ENCODE measurements at places on chromosomes 2 and 18.

- no peak for DNase-seq
Measured at GRCh38 chr2:31606509-31606908, 25.8 kb upstream of the SRD5A2 start.

DNA sequence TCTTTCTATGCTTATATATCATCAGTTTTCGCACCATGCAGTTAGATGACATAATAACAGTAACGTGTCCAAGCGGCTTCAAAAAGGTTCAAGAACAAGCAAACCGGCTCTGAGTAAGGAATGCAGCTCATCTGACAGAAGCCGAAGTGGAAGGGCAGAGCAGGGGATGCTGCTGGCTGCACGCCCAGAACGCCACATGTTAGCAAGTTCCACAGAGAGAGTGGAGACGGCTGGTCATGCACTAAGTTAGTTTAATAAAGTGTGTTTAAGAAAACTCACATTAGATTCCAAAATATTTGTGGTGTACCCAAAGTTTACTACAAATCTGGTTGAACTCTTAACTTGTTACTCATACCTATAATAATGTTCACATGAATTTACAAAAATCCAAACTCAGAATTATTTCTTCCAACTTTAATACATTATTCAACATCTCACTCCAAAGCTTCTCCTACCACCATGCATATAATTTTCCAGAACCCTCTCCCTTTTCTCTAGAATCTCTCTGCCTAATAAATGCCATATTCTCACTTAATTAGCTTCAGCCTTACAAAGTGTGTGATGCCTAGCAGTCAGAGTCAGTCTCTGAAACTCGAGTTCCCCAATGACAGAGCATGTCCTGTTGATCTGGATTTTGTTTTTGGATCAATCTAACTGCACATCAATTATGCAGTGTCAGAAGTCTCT lies 170.0 kb downstream of the DNAH7 start:
- peak; percentile 74 for DNase-seq

- no peak for DNase-seq
Measured at GRCh38 chr2:28552045-28552823, 56.4 kb downstream of the PLB1 start.

DNA sequence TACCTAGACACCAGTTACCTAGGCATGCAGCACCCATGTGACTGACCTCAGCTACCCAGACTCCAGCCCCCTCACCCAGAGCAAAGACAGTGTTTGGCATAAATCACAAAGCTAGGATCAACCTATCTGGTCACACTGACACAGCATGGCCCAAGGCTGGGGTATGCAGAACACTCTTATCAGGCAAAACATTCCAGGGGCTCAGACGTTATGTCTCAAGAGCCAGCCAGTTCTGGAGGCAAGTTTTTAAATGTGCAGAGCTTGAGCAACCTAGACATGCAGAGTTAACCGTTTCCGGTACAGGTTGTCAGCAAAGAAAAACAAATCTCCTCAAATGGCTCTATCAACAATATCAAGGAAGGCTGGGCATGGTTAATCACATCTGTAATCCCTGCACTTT lies 92.8 kb downstream of the AP1S3 start:
- DNase-seq: no peak

DNA sequence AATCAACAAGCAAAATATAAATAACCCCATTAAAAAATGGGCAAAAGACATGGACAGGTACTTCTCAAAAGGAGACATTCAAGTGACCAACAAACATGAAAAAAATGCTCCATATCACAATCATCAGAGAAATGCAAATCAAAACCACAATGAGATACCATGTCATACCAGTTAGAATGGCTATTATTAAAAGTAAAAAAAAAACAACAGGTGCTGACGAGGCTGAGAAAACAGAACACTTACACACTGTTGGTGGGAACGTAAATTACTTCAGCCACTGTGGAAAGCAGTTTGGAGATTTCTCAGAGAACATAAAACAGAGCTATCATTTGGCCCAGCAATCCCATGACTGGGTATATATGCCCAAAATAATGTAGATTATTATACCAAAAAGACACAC lies 69.1 kb downstream of the CWC22 start:
- DNase-seq: no peak

GRCh38 chr2:154170400-154170799 lies 298.7 kb downstream of the GALNT13 start:
- no peak for DNase-seq

DNA sequence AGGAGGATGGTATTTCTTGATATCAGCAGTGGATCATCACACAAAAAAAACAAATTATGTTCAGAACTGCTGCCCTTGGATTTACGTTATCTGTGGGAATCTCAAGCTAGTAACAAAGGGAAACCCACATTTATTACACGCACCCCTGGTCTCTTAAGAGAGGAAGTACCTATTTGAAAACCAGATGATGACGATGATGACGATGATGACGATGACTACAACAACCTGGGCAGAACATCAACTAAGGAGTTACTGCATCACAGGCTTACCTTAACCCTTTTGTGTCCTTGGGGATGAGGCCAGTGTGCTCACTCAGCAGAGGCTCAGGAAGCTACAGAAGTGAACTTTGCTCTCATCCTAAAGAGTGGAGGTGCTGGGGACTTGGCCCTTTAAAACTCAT lies 169.4 kb downstream of the FSHR start:
- DNase-seq: no peak

DNA sequence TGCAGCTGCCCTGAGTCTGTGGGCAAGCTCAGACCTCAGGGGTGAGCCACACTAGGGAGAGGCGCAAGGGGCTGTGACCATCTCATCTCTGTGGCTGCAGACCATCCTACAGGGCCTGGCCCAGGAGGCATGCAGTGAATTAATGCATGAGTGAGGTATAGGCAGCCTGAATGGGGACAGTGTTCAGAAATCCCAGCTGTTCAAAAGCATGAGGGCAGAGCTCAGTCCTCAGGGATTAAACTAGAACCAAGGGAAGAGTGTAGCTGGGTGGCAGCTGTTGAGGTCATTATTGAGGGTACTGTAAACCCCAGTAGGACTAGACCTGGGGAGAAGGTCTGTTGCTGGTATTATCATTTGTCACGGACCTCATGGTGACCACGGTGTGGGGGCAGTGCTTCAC lies 17.0 kb downstream of the TMEM177 start:
- no peak for DNase-seq

- no peak for DNase-seq
Measured at GRCh38 chr2:88828397-88829137, 137.1 kb downstream of the RPIA start.

- no peak for DNase-seq
Measured at GRCh38 chr2:47073641-47074040, 81.5 kb downstream of the STPG4 start.

Measured in urothelium cell line (cell line).